ENCODE measurements at places on chromosomes 13 and 19.

- DNase-seq: peak; percentile 78
Observed at GRCh38 chr19:511101-511851, 4.0 kb downstream of the TPGS1 start.

GRCh38 chr19:40588110-40588854 lies 11.6 kb downstream of the SHKBP1 start:
- no peak for DNase-seq

GRCh38 chr19:54949412-54949811 lies 2.1 kb upstream of the NLRP7 start:
- no peak for DNase-seq

- DNase-seq: peak; percentile 87
Observed at GRCh38 chr13:80338781-80339562, 2.0 kb downstream of the SPRY2 start.

DNA sequence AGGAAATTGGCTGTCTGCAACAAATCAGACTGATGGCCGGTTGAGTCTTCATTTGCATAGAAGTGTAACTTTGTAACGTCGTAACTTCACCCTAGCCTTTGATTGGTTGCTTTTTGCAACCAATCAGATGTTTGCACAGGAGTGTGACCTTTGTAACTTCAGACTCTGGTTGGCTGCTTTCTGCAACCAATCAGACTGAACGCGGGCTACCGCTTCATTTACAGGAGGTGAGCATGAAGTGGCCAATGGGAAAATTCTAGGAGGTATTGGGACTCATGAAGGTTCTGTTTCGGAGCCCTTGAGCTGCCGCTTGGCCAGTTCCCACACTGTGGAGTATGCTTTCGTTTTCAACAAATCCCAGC lies 441 bp upstream of the ZNF559 start:
- peak; percentile 68 for DNase-seq

- DNase-seq: no peak
Observed at GRCh38 chr13:112446867-112447266, 70.7 kb downstream of the SPACA7 start.

DNA sequence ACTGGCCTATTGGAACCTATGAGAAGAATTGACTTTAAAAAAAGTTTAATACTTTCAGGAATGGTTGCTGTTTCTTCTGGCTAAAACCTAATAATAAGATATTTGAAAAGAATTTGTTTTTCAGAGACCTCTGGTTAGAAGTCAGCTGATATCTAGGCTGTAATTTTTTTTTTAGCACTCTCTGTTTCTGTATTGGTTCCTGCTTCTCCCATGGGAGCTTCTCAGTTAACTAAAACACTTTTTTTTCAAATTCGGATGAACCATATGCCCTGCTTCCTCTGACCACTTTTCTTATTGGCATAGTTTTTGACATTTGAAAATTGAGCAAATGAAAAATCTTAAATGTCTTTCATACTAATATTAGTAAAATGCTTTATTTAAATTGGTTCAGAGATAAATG lies 163.5 kb upstream of the SLC10A2 start:
- no peak for DNase-seq

DNA sequence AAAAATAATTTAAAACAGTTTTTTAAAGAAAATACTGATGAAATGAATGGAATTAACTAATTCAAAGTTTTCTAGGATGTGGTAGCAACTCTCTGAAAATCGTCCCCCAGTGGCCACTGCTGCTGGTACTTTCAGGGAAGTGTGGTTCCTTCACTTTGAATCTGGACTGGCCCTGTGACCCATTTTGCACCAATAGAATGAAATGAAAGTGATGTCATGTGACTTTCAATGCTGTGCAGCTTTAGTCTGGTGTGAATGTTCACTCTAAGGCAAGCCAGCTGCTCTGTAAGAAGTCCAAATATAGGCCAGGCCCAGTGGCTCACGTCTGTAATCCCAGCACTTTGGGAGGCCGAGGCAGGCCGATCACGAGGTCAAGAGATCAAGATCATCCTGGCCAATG lies 26.4 kb upstream of the HNRNPA1L2 start:
- DNase-seq: no peak

- no peak for DNase-seq
Observed at GRCh38 chr13:51833980-51834379, 11.0 kb downstream of the TMEM272 start.

DNA sequence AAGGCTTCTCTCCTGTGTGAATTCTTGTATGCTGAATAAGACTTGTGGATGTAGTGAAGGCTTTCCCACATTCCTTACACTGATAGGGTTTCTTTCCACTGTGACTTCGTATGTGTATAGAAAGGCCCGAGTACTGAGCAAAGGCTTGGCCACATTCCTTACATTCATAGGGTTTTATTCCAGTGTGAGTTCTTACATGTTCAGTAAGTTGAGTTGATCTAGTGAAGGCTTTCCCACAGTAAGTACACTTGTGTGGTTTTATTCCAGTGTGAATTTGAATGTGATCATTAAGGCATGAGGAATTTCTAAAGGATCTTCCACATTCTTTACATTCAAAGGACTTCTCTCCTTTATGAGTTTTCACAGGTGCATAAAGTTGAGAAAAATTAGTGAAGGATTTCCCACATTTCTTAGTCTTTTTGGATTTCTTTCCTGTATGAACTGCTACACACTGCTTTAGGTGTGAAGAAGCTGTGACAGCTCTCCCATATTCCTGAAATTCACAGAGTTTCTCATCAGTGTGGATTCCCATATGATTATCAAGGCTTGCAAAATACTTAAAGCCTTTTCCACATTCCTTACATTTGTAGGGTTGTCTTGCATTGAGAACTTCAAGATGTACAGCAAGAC lies 10.4 kb downstream of the ZNF561 start:
- DNase-seq: no peak

- DNase-seq: no peak
Observed at GRCh38 chr19:6267552-6268381, 12.0 kb downstream of the MLLT1 start.

DNA sequence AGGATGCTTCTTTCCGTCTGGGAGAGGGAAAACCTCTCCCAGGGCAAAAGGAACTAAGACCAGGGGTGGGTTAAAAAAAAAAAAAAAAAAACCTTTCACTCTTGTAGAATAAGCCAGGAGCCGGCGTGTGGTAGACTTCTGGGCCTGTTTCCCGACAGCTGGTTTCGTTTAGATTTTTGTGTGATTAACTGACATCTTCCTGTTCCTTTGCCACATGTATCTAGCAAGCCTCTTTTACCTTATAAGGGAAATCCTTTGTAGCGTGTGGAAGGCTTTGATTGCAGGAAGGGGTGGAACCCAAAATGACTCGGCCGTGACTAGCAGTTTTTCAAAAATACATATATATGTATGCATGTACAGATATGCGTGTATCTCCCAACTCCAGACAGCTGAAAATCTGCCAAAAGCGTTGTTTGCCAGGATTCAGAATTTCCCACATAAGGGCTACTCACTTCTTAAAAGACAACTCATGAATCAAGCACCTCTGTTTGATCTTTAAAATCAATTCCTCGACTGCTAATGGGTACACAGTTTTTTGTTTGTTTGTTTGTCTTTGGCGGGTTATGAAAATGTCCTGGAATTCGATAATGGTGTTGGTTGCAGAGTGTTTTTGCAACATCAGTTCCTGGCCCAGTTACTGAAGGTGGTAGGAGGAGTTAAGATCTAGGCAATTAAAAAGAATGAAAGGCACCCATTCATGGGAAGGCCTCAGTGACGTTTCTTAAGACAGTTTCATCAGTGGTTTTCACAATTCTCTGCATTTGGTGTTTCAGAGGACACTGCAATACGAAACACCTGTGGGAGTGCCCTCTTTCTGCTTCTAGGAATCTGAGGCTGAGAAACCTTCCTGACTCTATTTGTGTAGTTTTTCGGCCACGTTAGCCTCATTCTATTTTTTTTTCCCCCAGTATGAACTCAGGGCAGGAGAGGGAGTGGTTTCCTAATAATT lies 2.7 kb downstream of the TPM4 start:
- peak; percentile 92 for DNase-seq

- DNase-seq: peak; percentile 96
Observed at GRCh38 chr19:45691516-45692186, at the start of gene SNRPD2. SNRPD2 (minus strand) TSS chr19:45691953; CDS start chr19:45691888, 65 bp downstream.

DNA sequence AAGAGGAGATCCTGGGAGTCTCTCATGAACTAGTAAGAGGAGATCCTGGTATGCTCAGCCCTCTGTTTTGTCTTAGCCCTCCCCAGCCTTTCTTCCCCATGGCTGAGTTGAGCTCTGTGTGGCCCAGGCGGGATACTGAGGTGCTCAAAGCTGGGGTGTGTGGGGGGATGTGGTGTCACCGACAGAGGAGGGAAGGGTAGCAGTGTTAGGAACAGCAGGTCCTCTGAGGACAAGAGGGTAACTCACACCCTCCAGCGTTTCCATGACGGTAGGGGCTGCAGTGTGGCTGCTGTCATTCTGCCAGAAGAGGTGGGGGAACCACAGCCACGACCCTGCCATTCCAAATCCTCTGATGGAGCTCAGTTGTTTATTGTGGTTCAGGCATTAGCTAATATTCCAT lies 691 bp downstream of the KIR2DL4 start:
- no peak for DNase-seq

- DNase-seq: no peak
Observed at GRCh38 chr13:24905242-24905641, 141.3 kb downstream of the RNF17 start.

- no peak for DNase-seq
Observed at GRCh38 chr19:16025108-16026101, 50.9 kb upstream of the TPM4 start.

- DNase-seq: no peak
Observed at GRCh38 chr19:19185853-19186740, 5.9 kb downstream of the BORCS8 start.

- no peak for DNase-seq
Observed at GRCh38 chr13:65642996-65643395, 1587.1 kb downstream of the PCDH9 start.

- no peak for DNase-seq
Observed at GRCh38 chr13:100363874-100364273, 224.7 kb downstream of the GGACT start.

- DNase-seq: no peak
Observed at GRCh38 chr13:98110749-98111148, 32.1 kb upstream of the FARP1 start.

GRCh38 chr13:87884884-87885283 lies 213.7 kb downstream of the SLITRK5 start:
- DNase-seq: no peak

DNA sequence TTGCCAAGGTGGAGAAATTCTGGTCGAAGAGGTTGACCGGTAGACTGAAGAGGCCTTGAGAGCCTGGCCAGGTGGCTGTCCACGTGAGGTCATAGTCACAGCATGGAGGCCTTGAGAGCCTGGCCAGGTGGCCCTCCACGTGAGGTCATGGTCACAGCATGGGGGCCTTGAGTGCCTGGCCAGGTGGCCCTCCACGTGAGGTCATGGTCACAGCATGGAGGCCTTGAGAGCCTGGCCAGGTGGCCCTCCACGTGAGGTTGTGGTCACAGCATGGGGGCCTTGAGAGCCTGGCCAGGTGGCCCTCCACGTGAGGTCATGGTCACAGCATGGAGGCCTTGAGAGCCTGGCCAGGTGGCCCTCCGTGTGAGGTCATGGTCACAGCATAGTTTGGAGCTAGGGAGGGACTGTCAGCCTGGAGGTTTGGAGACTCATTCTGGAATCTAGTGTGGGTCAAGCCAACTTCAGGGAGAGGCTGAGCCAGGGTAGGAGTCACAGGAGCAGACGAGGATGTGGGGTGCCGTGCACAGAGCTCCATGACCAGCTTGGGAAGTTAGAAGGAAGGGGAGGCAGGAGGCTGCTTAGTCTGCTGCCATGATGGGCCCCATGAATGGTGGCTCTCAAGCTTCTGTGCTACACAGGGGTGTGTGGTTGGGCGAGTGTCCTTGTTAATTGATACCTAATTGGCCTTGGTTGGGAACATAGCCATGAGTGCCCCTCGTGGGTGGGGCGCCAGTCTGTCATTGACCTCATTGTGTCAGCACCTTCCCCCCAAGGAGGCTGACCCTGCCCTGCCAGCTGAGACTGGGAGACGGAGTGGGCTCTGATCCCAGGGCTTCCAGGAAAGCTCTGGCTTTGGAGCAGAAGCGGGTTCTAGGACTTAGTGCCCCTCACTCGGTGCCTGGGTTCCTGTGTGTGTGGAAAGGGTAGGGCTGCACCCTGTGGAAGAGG lies 4.0 kb downstream of the LENG9 start:
- no peak for DNase-seq

Data from left hindlimb (tissue), 1 donor.